ENCODE measurements at places on chromosomes 13 and 19. TPM values are rescaled to one million over a fixed set of nuclear protein-coding genes. Genes with fewer than 3 reads are reported as not detected.

The TMIGD2 gene
- total RNA-seq, result not detected

GRCh38 chr19:31470229-31470939 lies 121.1 kb upstream of the TSHZ3 start:
- no peak for DNase-seq
- no peak overlapping the region for H3K4me3 ChIP-seq
- H3K36me3 ChIP-seq, result no peaks in the 10 kb centered on the region
- no peaks in the 10 kb centered on the region for H3K27me3 ChIP-seq

DNA sequence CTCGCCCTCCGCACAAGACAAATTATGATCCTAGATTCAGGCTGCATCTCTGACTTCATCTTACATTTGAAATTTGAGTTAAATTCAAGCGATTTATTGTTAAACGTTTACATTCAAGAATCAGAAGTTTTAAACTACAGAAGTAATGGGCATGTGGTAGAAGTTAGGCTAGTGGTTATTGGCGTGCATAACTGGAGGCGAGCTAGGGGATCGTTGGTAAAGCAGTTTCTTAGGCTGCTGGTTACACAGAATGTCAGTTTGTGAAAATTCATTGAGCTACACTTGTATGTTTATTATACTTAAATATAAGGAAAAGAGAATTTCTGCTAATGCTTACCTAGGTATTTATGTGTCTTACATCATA lies 733 bp upstream of the CDX2 start:
- H3K4me3 ChIP-seq, result no peak overlapping the region
- no peak overlapping the region for H3K27ac ChIP-seq
- peaks cover 30% of the 10 kb centered on the region for H3K4me1 ChIP-seq
- no peak for DNase-seq
- H3K27me3 ChIP-seq, result peaks cover 100% of the 10 kb centered on the region

The ZNF763 gene
- total RNA-seq, result 1.9 TPM

DNA sequence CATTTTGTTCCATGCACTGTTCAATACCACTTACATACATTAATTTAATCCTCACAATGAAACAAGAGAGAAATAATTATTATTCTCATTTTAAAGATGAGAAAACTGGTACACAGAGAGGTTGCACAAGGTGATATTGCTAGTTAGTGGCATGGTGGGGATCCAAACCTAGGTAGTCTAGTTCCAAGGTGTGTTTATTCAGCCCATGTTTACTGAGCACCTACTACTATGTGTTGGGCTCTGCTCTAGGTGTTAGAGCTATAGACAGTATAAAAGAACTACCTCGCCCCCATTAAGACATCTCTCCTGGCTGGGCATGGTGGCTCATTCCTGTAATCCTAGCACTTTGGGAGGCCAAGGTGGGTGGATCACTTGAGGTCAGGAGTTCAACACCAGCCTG lies 3.2 kb upstream of the PMIS2 start:
- no peak for DNase-seq
- peaks cover 20% of the 10 kb centered on the region for H3K27me3 ChIP-seq
- no peaks in the 10 kb centered on the region for H3K4me1 ChIP-seq
- no peak overlapping the region for H3K4me3 ChIP-seq

DNA sequence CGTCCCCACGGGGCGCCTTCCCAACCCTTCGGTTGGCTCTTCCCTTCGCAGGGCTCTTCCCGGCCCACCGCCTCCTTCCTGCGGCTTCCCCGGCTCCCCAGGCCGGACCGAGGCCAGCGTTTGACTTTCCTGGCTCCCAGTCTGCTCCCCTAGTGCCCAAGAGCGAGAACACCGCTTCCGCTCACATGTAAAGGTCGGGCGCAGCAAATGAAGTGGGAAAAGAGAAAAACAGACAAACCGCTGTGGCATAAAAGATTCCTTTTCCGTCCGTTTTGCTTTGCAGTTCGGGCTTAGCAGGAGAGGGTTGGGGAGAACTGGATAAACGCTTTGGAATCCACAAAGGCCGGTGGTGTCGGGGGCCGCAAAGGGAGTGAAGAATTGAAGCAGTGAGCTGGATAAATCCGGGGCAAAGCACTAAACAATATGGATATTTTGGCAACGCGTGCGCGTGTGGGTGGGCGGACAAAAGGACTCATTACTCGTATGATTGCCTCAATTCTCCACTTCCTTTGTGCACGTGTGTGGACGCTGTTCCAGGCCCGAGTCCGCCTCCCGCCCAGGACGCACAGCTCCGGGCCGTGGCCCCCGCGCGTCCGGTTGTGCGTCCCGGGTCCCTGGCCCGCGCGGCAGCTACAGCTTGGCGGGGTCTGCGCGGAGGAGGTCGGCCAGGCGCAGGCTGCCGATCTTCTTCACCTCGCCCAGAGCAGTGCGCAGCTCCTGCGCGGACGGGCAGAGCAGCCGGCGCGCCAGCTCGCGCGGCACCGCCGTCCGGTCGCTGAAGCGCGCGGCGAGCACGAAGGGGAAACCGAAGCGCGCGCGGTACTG lies 8.6 kb upstream of the CDX2 start:
- H3K4me1 ChIP-seq, result peaks cover 36% of the 10 kb centered on the region
- H3K27ac ChIP-seq, result no peak overlapping the region
- peak overlapping the region; percentile 20 for H3K4me3 ChIP-seq
- H3K27me3 ChIP-seq, result peaks cover 100% of the 10 kb centered on the region
- H3K36me3 ChIP-seq, result no peaks in the 10 kb centered on the region
